CD4-positive, alpha-beta T cell treated with Interleukin-21 for 1 hour (primary cell): ENCODE measurements at places on chromosomes 11 and 22.

GRCh38 chr11:73539506-73540084 is 58.3 kb downstream of the FAM168A start:
- DNase-seq = no peak

DNA sequence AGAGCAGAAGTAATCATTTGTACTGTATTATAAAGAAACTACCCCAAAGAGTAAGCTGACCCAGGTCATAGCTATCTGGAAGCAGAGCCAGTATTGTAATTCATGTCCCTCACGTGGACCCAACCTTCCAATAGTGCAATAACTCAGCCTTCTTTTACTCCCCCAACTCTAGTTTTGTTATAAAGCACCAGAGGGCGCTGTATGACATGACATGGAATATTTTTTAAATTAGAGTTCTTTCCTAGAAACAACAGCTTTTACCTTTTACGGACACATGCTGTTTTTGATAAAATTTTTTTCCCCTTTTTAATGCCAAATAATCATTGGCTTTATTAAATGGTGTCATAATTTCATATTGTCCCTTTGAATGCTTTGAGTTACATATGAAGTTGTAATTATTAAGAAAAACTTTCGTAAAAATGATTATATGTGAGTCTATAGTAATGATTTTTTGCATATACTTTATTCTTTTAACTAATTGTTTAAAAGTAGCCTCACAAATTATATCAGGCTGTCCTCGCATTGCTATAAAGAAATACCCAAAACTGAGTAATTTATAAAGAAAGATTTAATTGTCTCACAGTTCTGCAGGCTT is 76.9 kb downstream of the DKK3 start:
- peak; percentile 43 for DNase-seq

DNA sequence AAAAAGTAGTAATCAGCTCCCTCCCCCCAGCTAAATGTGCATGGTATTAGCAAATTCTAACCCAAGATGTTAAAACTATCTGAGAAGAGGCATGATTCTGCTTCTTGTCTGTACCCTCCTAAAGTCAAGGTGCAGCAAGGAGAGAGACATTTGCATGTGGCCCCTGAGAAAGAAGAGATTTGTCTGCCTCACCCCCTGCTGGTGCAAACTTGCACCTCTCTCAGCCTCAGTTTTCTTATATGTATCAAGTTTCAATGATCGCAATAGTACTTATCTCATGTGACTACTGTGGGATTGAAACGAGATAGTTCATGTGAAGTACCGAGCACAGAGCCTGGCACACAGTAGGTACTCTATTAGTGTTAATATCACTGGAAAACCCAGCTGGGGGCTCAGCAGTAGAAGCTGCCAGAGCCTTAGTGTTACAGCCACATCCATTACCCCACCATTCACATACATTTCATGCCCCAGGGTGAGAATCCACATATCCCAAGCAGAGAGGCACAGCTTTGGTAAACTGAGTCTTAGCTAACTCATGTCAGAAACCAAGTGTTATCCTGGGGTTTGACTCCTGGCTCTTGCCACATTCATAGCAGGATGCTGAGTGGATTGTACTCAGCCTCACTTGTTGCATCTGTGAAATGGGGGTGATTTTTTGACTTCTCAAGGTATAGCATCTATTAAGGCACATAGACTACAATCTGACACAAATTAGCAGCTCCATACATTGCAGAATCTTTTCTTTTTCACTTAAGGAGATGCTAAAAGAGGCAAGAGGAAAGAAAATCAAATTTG is 24.9 kb downstream of the CD44 start:
- DNase-seq = peak; percentile 74

GRCh38 chr11:42857344-42857743 is 454.5 kb upstream of the API5 start:
- DNase-seq = no peak

- DNase-seq = no peak
Observed at GRCh38 chr22:43053176-43053575, 36.0 kb downstream of the TTLL1 start.
